ENCODE measurements at places on chromosomes 3 and 15. TPM values are rescaled to one million over a fixed set of nuclear protein-coding genes. Genes with fewer than 3 reads are reported as not detected.

DNA sequence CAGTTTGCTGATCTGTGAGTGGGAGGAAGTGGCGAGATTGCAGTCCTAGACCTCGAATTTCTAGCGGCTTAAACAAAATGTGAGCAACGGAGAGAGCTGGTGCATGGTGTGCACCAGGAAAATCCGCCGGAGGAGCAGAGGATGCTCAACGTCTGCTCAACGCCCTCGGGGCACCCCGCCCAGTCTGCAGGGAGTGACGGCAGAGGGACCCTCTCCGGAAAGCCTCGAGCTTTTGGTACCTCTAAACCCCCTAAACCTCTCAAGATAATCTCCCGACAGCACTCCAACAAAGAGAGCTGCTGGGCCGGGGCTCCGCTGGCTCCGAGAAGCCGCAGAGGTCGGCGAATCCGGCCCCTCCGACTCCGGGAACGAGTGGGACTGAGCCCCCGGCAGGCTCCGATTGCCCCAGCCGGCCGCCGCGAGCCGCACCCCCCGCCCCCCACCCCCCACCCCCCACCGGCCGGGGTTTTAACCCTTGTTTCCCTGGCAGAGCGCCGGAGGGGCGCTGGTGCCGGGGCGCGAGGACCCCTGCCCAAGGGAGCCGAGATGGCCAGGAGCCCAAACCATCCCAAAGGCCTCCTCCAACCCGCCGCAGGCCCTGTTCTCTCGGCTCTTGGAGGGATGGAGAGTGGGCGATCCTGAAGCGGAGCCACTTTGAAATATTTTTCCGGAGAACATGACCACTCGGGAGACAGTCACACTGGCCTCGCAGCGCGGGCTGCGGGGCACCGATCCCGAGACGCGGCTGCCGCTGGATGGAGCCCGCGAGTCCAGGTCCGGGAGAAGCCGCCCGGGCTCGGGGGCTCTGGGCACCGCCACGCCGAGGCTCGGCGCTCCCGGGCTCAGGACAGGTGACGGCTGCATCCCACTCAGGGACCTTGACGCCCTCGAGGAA, 1.5 kb downstream of the MEGF11 start:
- peak; percentile 7 for DNase-seq

GRCh38 chr15:22904736-22905135, 66.3 kb downstream of the NIPA2 start:
- no peak for DNase-seq

DNA sequence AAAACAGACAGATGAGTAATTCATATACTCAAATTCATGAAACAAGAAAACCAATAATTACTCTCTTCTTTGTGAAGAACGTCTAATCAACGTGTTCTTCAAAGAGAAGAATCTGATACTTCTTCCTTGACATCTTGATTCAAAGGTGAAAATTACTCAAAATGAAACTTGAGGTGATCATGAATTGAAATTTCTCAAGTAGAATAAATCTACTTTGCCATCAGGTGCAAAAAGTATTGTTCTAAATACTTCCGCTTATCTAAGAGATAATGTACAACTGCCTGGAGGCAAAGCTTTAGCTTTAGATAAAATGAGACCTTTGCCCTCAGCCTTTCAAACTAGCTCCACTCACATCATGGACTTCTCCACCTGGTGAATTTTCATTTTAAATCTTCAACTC, 13.9 kb upstream of the XXYLT1 start:
- no peak for DNase-seq

GRCh38 chr3:45659661-45660566, 29.3 kb upstream of the SACM1L start:
- DNase-seq: peak; percentile 81

DNA sequence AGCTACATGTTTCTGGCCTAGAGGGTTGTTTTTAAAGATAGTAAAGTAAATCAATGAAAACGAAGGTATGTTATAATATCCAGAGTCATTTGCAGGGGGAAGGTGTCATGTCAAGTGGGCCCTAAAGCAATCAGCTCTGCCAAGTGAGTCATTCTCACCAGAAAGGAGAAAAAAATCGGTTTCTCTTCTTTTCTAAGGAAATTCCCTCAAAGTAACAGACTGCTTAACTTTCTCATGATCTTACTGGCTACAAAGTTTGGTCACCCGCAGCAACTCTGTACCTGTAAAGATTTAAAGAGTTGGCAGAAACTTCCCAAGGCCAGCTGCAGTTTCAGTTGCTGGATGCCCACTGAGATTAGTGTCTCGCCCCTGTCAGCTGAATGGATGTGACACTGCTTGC, 5.5 kb upstream of the FSIP1 start:
- DNase-seq: no peak

DNA sequence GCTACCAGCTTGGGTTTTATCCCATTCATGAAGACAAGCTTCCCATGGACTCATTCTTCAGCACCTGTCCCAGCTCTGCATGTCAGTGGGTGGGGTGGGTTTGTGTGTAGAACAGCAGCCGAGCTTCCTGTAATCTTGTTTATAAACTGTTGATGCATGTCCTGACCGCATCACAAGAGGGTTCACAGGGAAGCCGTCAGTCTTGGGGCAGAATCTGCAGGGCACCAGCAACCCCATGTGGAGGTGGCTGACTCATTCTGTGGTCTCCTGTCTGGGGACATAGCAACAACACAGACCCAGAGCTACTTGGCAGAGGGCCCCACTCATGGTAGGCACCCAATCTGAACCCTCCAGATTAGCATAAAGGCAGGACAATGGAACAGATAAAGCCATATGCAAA, 35.6 kb downstream of the DAPK2 start:
- DNase-seq: no peak

The ADCY5 gene
- total RNA-seq: not detected

The FGD5 gene
- total RNA-seq: not detected

The ATXN7 gene
- total RNA-seq: 5.4 TPM

The KLHL6 gene
- not detected for total RNA-seq
